Cortex of kidney (tissue), 1 donor: ENCODE measurements at places on chromosomes 4 and X.

- DNase-seq = no peak
These were observed 105.8 kb downstream of the FAT4 start for GRCh38 chr4:125420526-125420925.

- no peak for DNase-seq
These were observed 23.7 kb downstream of the MAOA start for GRCh38 chrX:43679778-43680177.

DNA sequence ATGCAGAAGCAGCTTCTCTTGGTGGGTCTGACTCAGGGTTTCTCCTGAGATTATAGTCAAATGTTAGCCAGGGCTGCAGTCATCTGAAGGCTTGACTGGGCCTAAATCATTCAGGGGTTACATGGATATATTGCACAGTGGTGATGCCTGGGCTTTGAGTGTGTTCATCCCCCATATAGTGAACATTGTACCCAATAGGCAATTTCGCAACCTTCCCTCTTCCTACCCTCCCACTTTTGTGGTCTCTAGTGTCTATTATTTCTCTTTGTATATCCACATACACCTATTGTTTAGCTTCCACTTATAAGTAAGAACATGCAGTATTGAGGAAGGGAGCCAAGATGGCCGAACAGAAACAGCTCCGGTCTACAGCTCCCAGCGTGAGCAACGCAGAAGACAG is 90.3 kb upstream of the CAMK2D start:
- DNase-seq = no peak

GRCh38 chr4:156242390-156242789 is 288.7 kb upstream of the CTSO start:
- DNase-seq = no peak

DNA sequence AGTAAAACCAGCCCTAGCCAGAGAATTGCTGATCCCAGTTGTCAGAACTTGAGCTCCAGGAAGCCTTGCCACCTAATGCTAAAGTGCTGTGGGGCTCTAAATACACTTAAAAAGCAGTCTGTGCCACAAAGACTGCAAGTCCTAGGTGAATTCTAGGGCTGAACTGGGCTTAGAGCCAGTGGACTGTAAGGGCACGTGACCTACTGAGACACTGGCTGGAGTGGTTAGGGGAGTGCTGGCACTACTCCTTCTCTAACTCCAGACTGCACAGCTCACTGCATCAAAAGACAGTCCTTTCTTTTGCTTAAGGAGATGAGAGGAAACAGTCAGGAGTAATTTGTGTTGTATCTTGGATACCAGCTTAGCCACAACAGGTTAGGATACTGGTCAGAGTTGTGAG is 1240.2 kb downstream of the FAM133A start:
- DNase-seq = no peak

- DNase-seq = no peak
These were observed 2.9 kb downstream of the TMSB4X start for GRCh38 chrX:12977761-12978204.

DNA sequence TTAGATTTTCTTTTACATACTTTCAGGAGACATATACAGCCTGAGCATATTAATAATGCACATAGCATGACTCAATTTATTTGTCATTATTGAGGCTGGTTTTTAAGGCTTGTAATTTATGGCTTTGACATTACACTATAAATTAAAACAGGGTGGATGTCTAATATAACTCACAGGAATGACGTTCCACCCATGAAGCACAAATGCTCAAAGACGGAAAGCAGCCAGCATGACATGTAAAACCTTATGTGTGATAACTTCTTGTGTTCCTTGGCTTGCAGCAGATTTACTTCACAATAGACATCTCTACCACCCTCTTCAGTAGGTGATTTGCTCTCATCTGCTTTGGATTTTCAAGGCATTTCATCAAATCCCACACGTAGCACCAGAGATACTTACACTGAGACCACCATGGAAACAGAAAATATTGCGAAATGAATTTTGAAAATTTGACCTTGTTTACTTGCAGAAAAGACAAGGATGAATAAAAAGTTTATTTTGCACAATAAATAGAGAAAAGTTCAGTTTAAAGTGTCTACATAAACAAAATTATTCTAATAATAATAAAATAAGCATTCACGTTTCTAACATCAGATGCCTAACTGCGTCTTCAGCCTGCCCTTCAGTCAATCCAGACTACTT is 64.7 kb upstream of the BTC start:
- DNase-seq = no peak

- no peak for DNase-seq
These were observed 970.4 kb downstream of the RPA4 start for GRCh38 chrX:97854086-97854485.

DNA sequence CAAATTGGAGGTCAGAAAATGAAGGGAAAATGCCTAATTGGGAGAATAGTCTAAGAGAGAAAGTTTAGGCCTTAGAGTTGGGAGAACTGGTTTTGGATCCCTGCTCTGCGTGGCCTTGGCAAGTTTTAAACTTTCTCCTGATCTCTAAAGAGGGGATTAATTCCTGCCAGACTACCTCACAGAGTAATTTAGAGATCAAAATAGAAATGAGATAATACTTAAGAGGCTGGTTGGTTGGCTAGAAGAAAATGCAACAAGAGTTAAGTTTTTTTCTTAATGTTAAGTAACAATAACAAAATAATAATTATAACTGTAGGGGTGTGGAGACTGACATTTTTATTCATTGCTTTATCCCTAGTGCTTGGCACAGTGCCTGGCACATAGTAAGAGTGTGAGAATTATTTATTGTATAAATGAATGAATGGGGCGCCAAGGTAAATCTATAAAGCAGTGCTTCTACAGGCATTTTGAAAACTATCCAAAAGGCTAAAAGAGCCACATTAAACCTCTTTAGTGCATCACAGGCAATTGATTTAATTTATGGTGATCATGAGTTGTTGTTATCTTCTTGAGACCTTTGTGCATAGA is 160.5 kb downstream of the RASL11B start:
- DNase-seq = no peak

DNA sequence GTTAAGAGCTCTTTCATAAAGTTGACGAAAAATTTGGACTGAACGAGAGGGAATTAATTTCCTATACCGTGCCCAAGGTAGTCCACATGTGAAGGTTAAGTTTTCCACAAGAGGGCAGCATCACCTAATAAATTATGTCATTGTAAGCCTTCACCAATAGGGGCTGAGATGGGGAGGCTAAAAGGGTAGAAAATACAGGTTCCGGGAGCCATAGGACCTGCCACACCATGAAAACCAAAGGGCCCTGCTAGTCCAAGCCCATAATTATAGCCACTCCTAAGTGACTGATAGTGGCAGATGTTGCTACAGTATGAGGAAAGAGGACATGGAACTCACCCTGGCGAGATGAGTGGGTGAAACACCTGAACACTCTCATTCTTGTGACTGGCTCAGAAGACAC is 122.2 kb downstream of the SHROOM4 start:
- DNase-seq = no peak

DNA sequence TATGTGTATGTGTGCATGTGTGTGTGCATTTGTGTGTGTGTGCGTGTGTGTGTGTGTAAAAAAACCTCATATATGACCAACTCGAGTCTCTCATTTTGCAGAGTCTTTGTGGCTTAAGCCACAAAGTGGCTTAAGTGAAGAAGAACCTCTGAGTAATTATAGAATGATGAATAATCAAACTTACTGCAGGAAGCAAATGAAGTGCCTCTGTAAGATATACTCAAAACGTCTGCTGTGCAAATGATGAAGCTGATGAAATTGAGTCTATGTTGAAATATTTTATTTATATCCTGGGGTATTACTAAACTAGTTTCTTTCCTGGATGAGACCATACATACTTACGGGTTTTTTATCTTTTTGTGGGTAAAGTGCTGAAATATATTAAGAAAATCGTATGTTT is 1198.7 kb downstream of the PCDH7 start:
- no peak for DNase-seq

- no peak for DNase-seq
These were observed 1976.7 kb upstream of the ADGRL3 start for GRCh38 chr4:59223292-59223941.
